Pons (tissue), 1 donor: ENCODE measurements at places on chromosomes 3 and 15.

GRCh38 chr3:192890347-192891335, 27.0 kb downstream of the MB21D2 start:
- no peak for DNase-seq

DNA sequence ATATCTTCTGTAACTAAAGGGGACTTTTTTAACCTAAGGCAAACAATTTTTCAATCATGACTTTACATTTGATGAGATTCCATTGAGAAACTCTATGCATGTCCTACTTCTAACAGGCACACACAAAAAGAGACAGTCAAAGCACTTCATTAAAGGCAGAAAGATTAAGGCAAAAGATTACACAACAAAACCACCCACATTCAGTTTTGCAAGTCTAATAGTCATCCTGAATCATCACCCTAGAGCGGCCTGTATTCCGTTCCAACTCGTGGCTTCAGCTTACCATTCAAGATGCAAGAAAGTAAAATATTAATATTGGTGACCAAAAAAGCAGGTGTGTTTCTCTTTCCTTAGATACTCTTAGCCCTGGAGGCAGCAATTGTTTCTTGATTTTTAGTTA, 205.9 kb downstream of the P3H2 start:
- no peak for DNase-seq

GRCh38 chr3:59953104-59953503, 903.3 kb upstream of the CFAP20DC start:
- no peak for DNase-seq

DNA sequence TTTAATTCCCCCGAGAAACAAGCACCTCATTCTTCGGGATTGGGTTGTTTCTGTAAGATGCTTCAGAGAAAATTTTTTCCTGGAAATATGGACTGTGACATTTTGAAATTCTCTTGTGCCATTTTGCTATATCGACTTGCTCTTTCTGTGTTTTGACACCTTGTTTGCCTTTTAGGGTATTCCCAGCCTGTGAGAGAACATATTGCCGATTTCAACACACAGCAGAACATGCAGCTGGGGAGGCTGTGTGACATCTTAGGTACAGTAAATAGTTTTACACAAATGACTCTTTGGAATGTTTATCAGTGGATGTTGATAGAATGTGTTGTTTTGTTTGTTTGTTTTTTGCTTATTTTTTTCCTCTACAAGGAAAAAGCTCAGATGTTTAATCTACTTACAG, 130.2 kb downstream of the IQCH start:
- no peak for DNase-seq
